Activated CD8-positive, alpha-beta memory T cell treated with anti-CD3 and anti-CD28 coated beads, Interleukin-2, amount 10 ng/mL, durations not matched to agents 7 days and 5 days (primary cell): ENCODE measurements at places on chromosomes 2 and 18. TPM values are rescaled to one million over a fixed set of nuclear protein-coding genes. Genes with fewer than 3 reads are reported as not detected.

- H3K36me3 ChIP-seq: no peaks in the 10 kb centered on the region
- peaks cover 72% of the 10 kb centered on the region for H3K27me3 ChIP-seq
- peaks cover 19% of the 10 kb centered on the region for H3K4me1 ChIP-seq
- DNase-seq: no peak
- no peak overlapping the region for H3K27ac ChIP-seq
Measured at GRCh38 chr2:41907771-41908207, 140.0 kb upstream of the PKDCC start.

- no peak overlapping the region for H3K4me3 ChIP-seq
- H3K27ac ChIP-seq: no peak overlapping the region
- no peaks in the 10 kb centered on the region for H3K4me1 ChIP-seq
- H3K27me3 ChIP-seq: no peaks in the 10 kb centered on the region
- no peaks in the 10 kb centered on the region for H3K36me3 ChIP-seq
- no peak for DNase-seq
Measured at GRCh38 chr18:55455938-55456337, 132.1 kb downstream of the TCF4 start.

The UGT1A8 gene
- total RNA-seq: not detected

The ASXL3 gene
- total RNA-seq: not detected

- no peak overlapping the region for H3K4me3 ChIP-seq
- no peak for DNase-seq
- no peak overlapping the region for H3K27ac ChIP-seq
Measured at GRCh38 chr2:26916128-26916692, 54.2 kb upstream of the MAPRE3 start.

The IL1R2 gene
- total RNA-seq: not detected

DNA sequence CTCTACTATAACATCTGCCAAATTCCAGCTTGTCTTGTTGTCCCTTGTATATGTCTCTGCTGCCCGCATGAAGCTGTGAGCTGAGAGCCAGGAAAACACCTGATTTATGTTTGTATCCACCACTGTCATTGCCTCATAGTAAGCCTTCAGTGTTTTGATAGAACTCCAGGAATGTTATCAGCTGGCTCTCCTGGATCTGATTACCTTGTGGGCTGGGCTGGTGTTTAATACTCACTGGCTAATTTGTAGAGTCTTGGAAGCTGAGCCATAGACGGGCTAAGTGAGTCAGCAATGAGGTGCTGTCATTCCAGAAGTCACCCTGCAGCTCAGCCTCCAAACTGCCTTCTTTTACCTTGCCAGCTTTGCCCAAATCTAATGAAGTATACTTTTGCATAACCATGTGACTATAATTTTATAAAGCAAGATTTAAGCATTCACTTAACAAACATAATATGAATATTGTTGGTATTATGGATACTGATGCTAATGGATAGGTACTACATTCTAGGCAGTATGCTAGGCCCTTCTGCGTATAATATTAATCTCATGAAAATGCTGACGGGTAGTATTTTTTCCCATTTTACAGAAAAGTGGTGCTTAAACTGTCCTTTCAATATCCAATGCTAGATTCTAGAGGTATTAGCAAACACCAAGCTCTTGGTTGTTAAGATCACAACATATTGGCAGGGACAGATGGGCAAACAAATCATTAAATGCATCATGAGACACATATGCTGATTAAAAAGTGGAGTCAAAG is 62.7 kb upstream of the GATA6 start:
- H3K4me1 ChIP-seq: no peaks in the 10 kb centered on the region
- H3K4me3 ChIP-seq: no peak overlapping the region
- no peak for DNase-seq
- no peaks in the 10 kb centered on the region for H3K36me3 ChIP-seq
- no peak overlapping the region for H3K27ac ChIP-seq

- no peaks in the 10 kb centered on the region for H3K36me3 ChIP-seq
- peaks cover 26% of the 10 kb centered on the region for H3K4me1 ChIP-seq
- peak overlapping the region; percentile 34 for H3K4me3 ChIP-seq
- DNase-seq: no peak
Measured at GRCh38 chr18:49560624-49561288, 1.1 kb upstream of the LIPG start.

The CCNYL1 gene
- 5.9 TPM for total RNA-seq

The CCDC74B gene
- 0.47 TPM for total RNA-seq

DNA sequence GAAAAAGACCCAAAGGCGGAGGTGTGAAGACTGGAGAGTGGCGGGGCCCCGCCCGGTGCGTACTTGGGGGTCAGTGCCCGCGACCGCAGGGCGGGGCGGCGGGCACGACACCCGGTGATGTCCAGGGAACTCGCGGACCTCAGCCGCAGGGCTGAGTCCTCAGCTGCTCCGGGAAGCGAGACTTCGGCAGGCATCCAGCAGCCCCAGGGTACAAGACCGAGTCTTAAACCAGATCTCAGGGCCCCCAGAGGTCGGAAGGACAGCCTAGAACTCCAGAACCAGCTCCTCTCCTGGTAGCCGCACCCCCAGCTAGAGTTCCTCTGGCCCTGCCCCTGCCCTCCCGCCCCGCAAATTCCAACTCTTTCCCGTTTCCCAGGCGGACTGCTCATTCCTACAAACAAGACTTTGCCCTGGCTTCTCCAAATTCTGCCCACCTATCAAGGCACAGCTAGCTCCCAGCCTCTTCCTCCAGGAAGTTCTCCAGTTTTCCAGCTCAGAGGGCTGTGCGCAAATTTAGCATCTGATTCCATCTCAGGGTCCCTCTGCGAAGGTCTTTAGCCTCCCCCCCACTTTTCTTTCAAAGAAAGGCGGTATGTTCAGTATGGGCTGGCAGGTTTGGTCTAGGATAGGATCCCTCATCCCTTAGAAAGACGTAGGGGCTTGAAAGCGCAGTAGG is 26.0 kb upstream of the NOTO start:
- no peaks in the 10 kb centered on the region for H3K36me3 ChIP-seq
- peaks cover 17% of the 10 kb centered on the region for H3K4me1 ChIP-seq
- peaks cover 69% of the 10 kb centered on the region for H3K27me3 ChIP-seq
- no peak overlapping the region for H3K27ac ChIP-seq
- DNase-seq: no peak
